ENCODE measurements at places on chromosomes 2 and 18.
A peak's percentile ranks its signal among the peaks of the same experiment; 100 is the strongest.

DNA sequence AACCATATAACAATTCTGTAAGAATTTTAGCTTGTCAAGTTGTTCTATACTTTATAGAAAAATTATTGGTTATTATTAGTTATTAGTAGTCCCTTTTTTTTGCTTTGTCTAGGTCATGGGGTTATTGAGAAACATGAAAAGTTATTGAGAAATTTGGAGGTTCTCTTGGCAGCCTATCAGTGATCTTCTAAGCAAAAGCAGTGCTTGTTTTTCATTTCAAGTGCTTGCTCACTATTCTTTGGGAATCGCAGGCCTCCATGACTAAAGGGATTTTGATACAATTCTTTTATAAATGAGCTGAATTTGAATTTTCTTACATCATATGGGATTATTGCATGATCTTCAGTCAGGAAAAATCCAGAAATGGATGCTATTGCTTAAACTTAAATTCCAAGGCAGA, 25.8 kb downstream of the PLEKHA3 start:
- DNase-seq: no peak

- DNase-seq: no peak
Measured at GRCh38 chr18:56043641-56044061, 455.7 kb upstream of the TCF4 start.

DNA sequence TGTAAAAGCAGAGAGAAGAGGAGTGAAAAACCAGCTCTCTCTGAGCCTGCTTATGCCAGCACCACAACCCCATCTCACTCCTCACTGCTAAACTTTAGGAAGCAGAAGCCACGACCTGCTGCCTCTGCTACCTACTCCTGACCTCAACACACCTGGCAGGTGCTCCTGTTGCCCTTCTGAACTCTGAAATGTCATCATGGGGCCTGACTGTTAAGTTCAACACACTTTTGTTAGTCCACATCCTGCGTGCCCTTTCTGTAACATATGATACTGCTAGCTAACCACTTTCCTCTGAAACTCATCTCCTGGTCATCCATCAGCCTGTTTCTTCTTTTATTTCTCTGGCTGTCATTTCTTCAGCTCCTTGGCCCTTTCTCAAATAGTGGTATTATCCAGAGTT, 118.1 kb downstream of the EPB41L3 start:
- DNase-seq: no peak

DNA sequence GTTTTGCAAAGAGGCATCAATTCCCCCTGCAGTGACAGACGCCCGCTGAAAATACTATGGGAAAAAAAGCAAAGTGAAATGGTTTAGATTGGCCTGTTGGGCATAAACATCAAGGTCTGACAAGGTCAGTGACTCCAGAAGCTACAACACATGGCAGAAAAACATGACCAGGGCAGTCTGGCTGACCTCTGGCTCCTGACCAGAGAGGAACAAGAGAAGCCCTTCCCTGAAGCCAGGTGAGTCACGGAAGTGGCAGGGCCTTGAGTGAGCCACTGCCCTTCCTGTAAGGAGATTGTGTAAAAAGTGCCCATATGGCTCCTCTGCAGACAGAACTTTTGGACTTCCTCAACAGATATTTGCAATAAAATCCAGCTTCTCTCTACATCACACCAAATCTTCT, 72.0 kb downstream of the DNER start:
- DNase-seq: no peak

DNA sequence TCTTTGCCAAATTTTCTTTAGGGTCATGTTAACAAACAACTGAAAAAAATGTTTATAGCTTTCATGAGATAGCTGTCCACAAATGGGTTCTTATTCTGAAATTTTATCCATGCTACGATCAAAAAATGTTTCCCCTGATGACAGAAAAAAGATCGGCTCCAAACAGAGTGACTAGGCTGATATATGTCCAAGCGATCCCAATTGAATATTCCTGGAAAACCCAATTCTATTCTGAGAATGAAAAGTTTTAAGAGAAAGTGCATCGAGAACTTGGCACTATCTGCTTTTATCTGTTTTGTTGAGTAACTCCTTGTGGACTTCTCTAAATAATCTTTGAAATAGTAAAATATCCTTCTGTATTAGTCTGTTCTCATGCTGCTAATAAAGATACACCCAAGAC, 19.1 kb downstream of the KCNE4 start:
- no peak for DNase-seq

DNA sequence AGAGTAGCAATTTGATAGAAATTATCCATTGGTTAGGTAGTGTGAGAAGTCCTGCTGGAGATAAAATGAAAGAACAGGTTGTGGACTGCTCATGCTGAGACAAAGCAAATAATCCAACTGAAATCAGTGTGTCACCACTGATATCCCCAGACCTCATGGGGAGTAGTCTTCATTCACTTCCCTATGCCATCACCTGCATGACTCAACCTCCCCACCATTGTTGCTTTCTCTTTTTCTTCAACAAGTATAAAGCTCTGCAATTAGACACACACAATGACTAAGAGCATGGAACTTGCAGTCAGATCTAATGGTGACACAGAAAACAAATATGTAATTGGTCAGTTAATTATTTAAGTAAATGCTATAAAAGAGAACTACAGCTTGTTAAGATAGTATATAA, 475.3 kb downstream of the RIT2 start:
- DNase-seq: no peak

- DNase-seq: peak; percentile 41
Measured at GRCh38 chr2:20135631-20136050, 84.2 kb upstream of the LAPTM4A start.

GRCh38 chr18:70720607-70721006, 431.8 kb downstream of the SOCS6 start:
- DNase-seq: no peak

DNA sequence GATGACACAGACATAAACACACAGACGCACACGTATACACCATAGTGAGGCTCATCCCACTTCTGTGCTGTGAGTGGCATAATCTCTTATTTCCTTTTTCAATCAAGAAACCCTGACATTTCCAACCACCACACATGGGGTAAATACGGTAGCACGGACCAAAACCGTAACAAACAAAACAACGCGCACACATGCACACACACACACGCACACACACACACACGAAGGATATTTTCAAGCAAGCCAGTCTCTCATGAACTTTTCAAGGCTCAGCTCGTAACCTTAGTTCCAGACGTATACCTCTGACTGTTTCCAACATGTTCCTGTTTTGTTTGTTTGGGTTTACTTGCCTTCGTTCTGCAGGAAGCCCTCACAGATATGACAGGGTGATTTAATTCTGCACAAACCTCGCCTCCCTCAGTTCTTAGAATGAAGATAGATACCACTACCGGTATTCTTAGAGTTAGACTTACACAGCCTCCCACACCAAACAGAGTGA, 119.8 kb downstream of the BCL2 start:
- DNase-seq: no peak

GRCh38 chr2:65413610-65414009, 18.8 kb downstream of the SPRED2 start:
- no peak for DNase-seq

DNA sequence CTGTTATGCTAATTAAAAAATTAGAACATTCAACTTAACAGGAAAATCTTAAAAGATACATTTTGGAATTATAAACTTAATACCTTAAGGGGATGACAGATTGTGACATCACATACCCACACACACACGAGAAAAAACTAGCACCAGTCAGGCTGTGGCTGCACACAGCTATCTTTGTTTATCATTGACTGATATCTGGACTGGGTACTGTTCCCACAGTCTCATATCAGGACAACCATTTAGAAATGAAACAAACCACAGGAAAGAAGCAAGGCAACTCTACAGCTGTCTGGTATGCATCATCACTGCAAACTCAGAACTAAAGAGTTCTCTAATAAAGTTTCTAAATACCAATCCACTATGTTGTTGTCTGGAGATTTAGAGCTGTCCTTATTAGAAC, 210.9 kb upstream of the SMAD7 start:
- no peak for DNase-seq

DNA sequence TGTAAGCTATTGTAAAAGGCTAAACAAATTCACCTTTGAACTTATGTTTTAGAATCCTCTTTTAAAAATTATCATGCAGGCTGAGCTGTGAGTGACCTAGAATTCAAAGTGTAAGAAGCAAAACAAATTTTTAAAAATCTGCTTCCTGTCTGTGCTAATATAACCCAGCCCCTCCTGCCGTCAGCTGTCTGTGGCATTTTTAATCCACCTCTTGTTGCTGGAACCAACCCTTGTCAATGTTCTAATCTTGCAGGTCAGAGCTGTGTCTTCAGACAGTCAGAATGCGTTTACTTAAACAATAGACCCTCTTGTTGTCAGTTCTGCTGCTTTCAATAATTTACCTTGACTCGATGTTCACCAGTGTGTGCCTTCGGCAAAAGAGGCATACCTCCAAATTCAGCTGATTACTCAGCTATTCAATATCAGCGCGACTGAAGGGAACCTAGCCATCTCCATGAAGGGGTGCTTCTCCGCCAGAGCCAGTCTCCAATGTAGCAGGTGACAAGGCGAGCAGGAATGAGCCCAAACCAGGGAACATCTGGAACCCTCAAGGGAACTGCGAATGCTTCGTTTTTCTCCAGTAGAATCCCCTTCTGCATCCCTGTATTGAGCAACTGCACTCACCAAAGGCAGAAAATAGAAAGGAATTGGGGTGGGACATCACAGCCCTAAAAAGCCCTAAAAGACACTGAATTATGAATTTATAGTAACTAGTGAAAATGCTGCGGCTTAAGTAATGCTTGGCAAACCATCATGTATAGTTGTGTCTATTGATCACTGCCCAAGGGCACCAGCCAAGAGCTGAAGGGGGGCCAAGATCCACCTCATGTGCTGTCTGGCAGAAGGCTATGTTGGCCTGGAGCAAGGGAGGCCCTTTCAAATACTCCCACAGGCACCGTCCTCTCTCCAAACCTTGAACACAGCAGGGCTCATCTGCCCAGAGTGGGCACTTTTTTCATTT, 62.5 kb downstream of the LYPD6B start:
- no peak for DNase-seq

GRCh38 chr2:215439980-215440512, 4.2 kb upstream of the FN1 start:
- no peak for DNase-seq

- DNase-seq: no peak
Measured at GRCh38 chr2:187470698-187471097, 22.6 kb upstream of the CALCRL start.

DNA sequence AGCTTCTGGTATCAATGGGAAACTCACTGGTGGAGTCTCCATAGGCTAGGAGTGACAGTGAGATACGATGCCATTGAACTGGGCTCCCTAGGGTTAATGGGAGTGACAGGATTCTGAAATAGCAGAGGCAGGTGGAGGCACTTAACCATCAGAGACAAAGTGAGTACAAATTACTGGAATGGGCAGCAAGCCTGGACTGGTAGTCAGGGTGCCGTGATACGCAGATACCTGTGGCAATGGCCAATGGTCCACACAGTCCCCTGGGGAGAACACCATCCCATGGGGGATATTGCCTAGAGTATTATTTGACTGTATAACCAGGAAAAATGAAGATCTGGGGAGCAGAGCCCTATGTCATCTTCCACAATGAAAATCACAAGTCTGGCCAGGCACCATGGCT, 17.3 kb downstream of the CHCHD5 start:
- no peak for DNase-seq

GRCh38 chr2:216074794-216075193, 6.8 kb downstream of the PECR start:
- DNase-seq: no peak

DNA sequence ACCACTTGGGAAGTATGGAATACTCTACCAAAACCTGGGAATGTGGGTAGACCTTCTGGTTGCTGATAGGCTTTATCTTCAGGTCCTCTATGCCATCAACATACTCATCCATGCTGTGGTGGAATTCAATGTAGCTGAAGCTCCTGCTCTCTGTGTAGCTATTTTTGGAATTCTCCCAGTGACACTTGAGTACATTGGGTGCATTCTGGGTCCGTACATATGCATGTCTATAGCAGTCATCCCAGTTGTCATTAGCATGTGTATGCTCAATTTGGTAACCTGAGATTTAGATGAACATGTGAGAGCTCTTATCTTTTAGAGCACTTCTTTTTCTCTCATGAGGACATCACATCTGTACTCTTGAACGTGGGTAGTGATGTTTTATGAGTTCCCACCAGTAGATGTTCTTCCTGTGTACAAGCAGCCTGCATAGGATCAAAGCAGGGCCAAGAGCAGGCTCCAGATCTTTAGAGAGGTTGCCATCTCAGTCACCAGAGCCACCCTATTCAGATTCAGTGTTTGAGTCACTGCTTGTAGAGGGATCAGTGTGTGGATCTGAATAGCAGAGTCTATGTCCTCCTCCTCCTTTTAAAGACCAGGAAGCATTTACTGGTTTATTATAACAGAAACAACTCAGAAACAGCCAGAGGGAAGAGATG, 65.9 kb downstream of the MGAT5 start:
- DNase-seq: no peak

GRCh38 chr18:25351280-25351775, 638 bp downstream of the ZNF521 start:
- no peak for DNase-seq

- DNase-seq: no peak
Measured at GRCh38 chr2:114442510-114442909, at the start of gene DPP10. DPP10 (plus strand) TSS chr2:114442641.

DNA sequence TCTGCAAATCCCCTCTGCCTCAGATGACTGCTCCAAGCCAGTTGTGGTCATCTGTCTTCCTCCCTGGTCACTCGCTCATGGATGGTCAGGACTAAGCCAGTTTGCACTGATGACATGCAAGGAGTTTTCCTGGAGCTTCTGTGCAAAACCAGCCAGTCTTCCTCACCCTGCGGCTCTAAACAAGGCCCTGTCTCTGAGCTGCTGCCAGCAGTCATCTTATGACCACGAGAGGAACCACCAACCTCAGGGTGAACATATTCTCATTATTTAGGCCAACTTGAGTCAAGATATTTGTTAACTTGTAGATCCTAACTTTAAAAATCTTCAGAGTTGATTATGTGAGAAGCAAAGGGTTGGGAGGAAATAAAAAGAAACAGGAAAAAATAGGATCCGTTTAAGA, 119.9 kb upstream of the CAB39 start:
- no peak for DNase-seq

DNA sequence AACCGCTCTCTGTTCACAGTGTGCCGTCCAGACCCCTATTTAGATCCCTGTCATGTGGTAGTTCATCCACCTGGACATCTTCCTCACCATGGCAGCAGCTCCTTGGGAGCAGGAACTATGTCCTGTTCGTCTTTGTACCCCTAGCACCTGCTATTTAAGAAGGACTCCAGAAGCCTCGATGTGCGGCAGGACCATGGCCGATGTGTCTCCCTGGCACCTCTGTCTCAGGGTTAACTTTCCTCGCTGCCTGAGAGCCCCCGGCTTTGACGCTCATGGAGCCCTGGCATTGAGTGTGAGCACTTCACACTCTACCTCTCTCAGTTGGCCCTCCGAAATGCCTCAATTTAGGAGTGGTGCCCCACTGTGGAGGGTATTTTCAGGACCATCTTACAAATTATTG, 152.0 kb downstream of the FAM210A start:
- DNase-seq: no peak

- no peak for DNase-seq
Measured at GRCh38 chr2:211766689-211767088, 771.9 kb downstream of the ERBB4 start.

- no peak for DNase-seq
Measured at GRCh38 chr2:57855212-57855611, 191.4 kb upstream of the VRK2 start.

Data from SHP77 (cell line).